Non-pigmented ciliary epithelial cell (primary cell): ENCODE measurements at places on chromosomes 4 and X.

GRCh38 chr4:2963966-2964471 lies 648 bp downstream of the GRK4 start:
- no peak for DNase-seq

GRCh38 chr4:1030559-1030958 lies 19.1 kb downstream of the FGFRL1 start:
- no peak for DNase-seq

DNA sequence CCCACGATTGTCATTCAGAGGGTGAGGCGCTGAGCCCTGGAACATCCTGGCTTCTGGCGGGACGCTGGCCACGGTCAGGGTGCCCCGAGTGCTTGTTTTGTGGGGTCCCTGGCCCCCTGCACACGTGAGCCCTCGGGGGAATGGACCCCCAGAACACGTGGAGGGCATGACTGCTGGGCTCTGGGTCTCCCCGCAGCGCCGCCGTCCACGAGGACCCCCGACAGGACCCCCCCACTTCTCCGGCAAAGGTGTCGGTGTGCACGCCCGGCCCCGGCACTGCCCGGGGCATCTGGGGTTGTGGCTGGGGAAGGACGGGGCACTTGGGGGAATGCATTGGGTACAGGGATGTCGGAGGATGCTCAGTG lies 13.9 kb upstream of the GTPBP6 start:
- no peak for DNase-seq

DNA sequence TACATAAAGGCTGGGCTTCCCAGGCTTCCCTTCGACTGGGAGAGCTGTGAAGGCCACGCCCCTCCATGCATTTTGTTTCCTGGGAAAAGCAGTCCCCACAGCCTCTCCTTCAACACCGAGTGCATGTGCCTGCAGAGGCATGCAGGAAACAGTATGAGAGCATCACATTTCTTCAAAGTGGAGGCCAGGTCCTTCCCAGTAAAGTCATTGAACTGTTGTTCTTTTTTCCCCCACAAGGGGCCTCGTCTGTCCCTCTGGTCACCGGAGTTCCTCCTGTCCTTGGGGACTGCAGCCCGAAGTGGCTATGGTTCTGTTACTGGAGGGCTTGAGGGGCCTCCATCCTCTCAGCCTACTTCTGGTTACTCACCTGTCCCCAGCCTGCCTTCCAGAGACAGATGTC lies 56.0 kb downstream of the RAI2 start:
- no peak for DNase-seq

DNA sequence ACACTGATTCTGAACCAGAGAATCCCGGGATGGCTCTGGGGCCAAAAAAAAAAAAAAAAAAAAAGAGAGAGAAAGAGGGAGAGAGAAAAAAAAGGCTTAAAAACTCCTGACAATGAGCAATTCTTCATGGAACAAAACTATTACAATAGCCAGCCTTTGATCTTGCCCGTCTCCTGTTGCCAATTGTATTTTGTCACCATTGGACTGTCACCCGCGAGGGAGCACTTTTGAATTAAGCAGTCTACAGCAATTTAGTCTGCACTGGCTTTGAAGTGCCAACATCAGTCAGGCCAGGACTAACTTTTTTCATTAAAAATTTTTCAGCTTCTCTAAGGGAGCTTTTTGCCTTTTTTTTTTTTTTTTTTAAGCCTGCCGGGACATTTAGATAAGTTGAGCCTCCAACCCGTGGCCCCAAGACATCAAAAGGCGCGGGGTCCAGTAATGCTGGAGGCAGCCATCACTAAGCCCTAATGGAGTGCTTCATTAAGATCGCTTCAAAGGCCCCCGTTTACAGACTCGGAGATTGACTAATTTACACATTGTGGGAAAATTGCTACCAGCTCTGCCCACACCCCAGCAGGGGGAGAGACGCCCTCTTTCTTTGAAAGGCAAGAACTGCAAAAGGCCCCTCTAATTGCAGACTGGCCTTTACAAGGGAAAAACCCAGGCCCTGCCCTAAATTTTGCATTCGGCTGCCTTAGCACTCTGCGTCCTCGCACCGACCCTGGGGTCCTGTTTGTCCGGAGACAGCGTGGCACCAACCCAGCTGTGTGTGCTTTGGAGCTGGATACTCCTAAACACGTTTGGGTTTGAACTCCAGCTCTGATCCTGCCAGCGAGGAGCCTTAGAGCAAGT lies 98.1 kb upstream of the MSX1 start:
- no peak for DNase-seq

- DNase-seq, result no peak
These were observed 293.5 kb upstream of the FSTL5 start for GRCh38 chr4:162457071-162457865.

DNA sequence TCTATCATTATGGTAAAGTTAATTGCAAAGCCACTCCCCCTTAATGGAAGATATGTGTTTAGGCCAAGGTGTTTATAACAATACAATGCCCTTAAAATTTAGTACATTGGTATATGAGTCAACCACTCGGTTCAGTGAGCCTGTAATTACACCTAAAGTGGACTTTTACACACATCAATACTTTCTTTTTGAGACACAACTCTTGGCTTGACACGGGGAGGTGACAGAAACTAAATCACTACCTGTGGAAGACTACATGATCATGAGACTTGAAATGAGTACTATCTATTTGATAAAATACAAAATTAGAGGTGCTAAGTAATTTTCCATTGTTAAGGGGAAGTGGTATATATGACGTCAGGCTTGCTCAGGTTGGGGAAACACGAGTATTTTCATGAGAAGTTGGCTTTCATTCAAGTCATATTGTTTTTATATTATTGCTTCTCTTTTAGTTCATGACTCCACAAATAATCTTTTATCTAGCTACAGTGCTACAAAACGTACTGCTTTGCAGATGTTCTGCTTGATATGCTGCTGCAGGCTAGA lies 918.3 kb downstream of the ARAP2 start:
- no peak for DNase-seq

- peak; percentile 65 for DNase-seq
These were observed 38.6 kb downstream of the PTCHD1 start for GRCh38 chrX:23373129-23373804.
